ENCODE measurements at places on chromosomes 3 and 15.

GRCh38 chr3:52685285-52685708 lies 416 bp downstream of the PBRM1 start:
- peak; percentile 96 for DNase-seq

DNA sequence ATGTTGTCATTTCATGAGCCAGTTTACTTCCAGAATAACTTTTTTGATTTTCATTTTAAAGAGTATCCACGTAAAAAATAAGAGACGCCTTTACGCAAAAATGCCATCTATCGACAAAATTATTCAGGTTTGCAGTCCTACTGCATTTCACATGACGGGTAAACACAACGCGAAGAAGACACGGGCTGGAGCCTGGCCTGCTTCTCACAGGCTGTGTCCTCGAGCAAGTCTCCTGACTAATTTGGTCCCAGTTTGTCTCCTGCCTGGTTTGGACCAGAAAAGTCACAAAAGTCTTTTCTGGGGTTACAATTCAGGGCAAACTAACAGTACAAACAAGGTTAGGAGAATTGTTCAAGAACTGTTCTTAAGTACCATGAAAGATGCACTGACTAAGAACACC lies 51.7 kb downstream of the CHSY1 start:
- no peak for DNase-seq

DNA sequence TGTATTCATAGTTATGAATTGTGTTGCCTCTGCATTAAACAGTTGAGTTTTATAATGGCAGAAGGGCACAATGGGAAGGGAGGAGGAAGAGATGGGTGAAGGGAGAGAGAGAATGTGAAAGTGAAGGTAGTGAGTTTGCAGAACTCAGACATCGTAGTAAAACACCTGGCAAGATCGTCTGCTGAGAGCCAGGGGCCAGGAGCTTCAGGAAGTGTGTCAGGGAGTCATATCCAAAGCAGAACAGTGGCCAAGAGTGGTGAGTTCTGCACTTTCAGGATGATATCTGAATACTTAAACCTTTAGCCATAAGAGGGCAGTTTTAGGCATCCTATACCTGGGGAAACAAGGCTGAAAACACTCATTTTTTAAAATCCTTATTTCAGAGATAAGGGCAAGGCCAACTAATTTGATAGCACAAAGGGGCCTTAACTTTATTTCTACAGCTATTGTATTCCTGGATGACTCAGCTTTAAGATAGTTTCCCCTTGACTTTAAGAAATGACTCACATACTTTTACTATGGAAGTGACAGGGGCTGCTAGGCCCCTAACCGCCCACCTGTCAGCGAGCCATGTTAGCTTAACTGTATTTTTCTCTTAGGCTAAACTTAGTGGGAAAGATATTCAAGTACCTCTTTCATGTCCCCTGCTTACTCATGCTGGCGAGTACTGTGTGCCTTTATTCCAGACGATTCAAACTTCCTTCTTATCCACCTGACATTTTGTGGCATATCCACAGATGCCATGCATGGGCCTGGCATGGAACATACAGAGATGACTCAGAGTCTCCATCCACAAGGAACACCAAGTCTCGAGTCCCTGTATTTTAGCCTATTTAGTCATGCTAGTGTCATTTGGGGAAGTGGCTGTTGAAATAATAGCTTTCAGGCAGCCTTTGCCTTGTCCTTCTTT lies 53.9 kb downstream of the RLBP1 start:
- peak; percentile 27 for DNase-seq

DNA sequence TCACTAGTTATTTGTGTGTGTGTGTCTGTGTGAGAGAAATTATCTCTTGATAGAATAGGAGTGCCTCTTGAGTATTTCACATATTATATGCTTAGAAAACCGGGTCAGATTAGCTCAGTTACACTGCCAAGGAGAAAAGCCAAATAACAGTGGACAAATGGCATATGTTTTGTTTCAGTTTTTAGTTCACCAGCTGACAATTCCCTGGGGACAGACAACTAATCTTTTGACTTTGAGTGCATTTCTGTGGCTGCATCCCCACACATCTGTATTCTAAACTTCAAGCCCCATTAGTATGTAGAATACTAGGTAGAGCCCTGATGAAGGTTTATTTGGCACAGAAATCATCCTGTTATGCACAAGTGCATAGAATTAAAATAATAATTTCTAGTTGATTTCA lies 227.7 kb upstream of the CNTN3 start:
- no peak for DNase-seq

DNA sequence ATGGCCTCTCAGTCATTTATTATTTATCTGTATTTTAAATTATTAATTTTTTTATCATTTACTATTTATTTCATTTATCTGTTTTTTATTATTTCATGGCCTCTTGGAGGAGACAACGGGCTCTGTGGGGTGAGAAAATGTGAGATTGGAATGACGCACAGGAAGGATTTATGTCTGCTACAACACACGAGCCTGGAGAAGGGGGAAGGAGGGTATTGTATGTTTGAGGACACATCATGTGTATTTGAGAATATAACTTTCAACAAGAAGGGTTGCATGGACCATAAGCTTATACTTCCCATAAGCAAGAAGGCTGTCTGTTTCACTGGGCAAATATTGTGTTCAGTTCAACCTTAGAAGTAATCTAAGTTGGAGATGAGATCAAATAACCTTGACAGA lies 31.7 kb downstream of the LSM3 start:
- no peak for DNase-seq

DNA sequence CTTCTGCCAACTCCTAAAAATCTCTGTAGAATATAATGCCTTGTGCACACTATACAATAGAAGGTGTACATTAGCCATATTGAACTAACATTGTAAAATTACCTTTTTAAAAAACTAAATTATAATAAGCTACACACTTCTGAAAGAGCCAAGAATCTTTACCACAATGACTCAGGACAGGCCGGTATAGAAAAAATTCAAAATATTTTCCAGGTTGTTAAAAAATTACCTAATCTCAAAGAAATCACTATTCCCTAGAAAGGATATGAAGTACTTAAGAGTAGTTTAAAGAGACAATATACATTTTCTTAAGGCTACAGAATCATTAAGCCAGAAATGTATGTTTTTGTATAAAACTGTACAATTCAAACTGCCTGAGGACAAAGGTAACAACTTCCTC lies 48.5 kb downstream of the TJP1 start:
- DNase-seq = no peak

GRCh38 chr15:31359702-31360111 lies 33.1 kb downstream of the KLF13 start:
- DNase-seq = no peak

GRCh38 chr3:180466401-180467011 lies 135.5 kb upstream of the TTC14 start:
- DNase-seq = no peak

DNA sequence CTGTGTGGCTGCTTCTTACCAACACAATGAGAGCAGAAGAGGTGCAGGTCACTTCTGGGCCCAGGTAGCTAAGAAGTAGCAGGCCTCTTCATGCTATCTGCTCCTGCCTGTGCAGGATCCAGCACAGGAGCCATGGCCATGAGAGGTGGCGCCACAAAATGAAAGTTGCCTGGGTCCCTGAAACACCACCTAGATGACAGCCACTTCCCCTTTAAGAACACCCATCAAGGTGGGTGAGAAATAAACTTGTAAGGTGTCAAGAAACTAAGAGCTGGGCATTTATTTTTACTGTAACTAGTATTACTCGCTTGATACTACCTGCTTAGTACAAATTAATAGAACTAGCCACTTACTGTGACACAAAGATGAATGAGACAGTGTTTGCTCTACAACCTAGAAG lies 484.6 kb upstream of the TBL1XR1 start:
- DNase-seq = no peak

GRCh38 chr15:72044956-72045355 lies 73.0 kb downstream of the MYO9A start:
- DNase-seq = no peak

DNA sequence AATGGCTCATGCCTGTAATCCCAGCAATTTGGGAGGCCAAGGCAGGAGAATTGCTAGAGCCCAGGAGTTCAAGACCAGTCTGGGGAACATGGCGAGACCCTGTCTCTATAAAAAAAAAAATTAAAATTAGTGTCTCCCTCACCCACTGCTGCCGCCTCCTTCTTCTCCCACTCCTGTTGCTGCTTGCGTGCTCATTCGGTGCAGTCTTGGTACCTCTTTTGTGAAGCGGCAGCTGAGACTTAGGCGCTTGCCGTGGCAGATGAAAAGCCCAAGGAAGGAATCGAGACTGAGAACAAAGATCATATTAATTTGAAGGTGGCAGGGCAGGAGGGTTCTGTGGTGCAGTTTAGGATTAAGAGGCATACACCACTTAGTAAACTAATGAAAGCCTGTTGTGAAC lies 20.0 kb downstream of the GLB1 start:
- no peak for DNase-seq

GRCh38 chr3:32455609-32456428 lies 46.8 kb downstream of the CMTM6 start:
- no peak for DNase-seq

- no peak for DNase-seq
Measured at GRCh38 chr3:171827385-171827784, 15.8 kb upstream of the TMEM212 start.

DNA sequence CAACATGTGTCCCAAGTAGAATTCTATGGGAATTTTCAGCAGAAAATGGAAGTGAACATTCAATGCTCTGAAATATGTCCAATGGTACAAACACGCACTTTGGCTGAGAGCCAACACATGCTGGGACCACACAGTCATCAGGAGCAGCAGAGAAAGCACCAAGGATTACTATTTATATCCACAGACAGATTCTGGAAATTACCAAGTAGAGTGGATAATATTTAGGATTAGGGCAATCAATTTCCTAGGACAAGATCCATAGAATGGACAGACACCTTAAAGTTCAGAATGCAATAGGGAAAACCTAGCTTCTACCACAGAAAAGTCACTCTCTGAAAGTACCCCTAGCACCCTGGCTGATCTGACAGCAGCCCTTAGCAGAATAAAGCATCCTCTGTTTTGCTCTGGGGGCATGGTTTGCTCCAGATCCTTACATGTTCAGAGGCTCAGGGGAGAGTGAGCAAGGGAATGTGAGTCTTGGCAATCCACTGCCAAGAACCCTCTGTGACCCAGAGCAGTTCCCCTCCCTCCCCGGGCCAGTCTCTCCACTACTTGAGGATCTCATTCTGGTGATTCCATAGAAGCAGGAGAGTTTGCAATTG lies 206.0 kb upstream of the WNT5A start:
- peak; percentile 21 for DNase-seq

DNA sequence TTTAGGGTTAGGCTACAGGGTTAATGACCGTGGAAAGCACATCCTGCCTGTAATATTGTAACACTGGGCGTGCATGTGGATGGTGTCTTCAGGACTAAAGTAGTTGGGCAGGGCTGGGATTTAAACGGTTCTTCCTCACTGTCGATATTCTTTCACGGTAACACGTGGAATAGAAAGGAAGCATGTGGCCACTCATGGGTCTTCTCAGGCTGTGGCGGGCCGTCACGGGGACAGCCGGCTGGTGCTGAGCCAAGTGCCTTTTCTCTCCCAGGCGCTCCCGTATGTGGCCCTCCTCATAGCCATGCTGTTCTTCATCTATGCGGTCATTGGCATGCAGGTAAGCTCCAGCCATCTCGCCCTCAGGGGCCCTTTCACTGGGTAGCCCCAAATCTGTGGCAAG lies 73.7 kb downstream of the CHDH start:
- no peak for DNase-seq

DNA sequence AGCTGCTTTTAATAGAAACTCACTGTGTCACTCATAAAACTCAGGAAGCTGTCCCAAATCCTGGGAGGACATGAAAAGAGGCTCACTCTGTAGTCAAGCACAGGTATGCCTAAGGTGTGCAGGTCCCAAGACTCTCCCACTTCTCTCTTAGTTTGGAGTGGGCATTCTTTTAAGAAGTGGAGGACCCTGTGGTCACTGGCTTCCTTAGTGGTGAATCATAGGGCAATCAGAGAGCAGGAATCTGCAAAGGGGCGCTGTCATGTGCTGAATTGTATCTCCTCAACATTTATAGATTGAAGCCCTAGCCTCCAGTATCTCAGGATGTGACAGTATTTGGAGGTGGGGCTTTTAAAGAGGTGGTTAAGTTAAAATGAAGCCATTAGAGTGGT lies 47.2 kb upstream of the ZBTB38 start:
- no peak for DNase-seq

- DNase-seq = no peak
Measured at GRCh38 chr15:57902155-57902554, 163.4 kb downstream of the ALDH1A2 start.

GRCh38 chr15:54088837-54089236 lies 110.6 kb downstream of the UNC13C start:
- no peak for DNase-seq

GRCh38 chr3:192207651-192208050 lies 519.7 kb downstream of the FGF12 start:
- no peak for DNase-seq

DNA sequence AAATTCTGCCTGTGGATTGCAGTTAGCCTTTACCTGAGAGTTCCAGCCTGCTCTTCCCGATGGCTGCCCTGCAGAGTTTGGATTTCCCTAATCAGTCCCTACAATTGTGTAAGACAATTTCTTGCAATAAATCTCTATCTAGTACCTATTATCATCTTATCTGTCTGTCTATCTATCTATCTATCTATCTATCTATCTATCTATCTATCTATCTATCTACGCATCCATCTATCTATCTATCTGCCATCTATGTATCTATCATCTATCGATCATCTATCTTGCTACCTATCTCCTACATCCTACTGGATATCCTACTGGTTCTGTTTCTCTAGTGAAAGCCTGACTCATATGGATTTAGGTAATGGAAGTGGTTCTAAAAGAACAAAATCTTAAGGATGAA lies 30.4 kb upstream of the XCR1 start:
- DNase-seq = no peak

DNA sequence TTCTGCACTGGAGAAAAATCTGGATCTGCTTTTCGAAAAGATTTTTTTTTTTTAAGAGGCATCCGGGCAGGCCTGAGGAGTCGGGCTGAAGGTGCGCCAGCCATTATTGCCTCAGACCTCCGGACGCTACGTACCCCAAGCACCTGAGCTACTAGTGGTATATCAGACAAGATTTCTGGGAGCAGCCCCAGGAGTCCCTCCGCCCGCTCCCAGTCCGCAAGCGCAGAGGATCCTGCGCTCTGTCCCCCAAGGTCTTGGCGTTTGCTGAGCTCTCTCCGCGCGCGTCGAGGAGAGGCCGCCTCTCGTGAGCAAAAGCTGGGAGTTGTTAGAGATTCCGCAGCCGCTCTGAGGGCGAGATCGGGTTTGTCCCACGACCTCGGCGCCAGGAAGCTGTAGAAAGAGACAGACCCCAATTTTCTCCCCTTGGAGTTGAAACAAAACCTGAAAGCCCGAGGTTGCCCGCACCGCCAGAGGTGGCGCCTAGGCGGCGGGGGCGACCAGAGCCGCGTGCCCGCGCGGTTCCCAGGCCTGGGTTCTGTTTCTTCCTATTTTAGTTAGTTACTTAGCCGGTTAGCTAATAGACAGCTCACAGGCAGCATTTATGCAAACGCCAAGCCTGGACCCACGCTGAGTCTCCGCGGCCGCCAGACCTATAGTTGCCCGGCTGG lies 72.5 kb upstream of the POLG start:
- no peak for DNase-seq

- DNase-seq = no peak
Measured at GRCh38 chr3:123361071-123361470, 87.8 kb downstream of the ADCY5 start.
